Calu3 (cell line): ENCODE measurements at places on chromosomes 1 and 21.

DNA sequence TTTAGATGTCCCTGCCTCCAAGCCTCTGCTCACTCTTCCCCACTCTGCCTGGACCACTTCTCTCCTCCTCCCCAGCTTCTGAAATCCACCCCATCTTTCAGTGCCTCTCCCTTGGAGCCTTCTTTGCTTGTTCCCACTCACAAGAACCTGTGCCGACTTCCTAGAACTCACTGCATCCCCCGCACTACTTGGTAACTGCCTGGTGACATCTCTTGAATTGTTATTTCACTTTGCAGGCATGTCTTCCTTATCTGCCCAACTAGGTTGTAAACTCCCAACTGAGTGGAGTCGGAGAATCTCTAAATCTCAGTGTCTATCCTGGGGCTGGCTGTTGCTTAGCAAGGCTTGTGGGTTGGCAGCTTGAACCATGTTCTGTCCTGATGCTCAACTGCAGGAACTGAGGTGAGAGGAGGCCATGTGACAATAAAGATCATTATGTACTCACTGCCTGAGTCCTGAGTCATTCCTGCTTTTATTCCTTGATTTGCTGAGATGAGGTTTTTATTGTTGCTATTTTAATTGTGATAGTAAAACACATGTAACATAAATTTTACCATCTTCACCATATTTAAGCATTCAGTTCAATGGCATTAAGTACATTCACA lies 3.9 kb downstream of the KPRP start:
- DNase-seq = no peak

GRCh38 chr1:18278946-18279345 lies 171.3 kb downstream of the IGSF21 start:
- no peak for DNase-seq

DNA sequence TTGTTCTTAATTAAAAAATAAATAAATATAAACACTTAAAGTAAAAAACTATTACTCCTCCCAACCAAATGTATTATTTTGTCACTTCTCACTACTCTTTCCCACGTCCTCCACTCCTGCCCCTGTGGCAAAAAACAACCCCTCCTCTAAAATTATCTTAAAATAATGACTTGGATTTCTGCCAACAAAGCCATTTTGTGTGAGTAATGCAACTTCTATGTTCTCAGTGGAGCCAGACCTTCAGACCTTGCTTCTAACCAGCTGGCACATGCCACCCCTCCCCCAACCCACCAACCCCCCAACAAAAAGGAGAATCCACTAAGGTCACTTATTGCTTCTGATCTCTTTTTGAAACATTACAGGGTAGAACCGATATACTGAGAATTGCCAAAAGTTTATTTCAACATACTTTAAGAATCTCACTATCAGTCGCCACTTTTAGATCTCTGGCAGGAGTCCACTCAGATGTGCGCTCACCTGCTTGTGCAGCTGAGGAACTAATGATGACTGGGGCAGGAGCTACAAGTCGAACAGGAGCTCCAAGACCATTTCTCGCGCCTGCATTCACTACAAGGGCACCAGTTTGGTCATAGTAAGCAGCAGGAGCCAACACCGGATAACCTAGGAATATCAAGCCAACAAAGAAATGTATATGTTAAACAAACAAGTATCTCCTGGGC lies 58.3 kb upstream of the SDC3 start:
- no peak for DNase-seq

DNA sequence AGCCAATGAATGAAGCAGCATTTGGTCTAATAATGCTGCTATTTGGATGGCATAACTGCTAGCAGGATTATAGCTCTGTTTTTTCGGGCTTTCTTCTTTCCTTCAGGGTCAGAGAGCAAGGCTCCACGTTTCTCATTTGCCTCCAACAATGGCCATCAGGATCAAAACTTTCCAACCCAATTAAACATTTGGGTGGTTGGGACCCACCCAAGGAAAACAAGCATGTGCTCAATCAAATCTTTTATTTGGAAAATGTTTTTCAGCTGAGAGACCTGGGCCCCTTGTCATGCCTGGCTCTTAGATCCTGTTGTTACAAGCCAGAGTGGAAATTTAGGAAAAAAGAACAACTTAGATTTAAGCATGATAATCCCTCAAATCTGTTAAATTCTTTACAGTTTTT lies 373.1 kb upstream of the USP24 start:
- DNase-seq = no peak

DNA sequence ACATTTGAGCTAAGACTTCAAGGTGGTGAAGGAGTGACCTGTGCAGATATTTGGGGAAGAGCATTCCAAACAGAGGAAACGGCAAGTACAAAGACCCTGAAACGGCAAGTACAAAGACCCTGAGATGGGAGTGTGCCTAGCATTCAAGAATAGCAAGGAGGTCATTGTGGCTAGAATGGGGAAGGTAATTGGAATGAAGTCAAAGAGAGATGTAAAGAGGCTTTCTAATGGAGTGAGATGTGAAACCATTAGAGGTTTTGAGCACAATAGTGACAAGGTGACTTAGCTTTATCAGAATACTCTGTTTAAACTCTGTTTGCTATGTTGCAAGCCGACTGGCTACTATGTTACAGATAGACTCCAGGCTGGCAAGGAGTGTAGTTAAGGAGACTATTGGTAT lies 4.4 kb downstream of the CDC7 start:
- no peak for DNase-seq
